ENCODE measurements at places on chromosomes 5 and 9.

- DNase-seq, result no peak
Observed at GRCh38 chr5:177494346-177495195, 2.8 kb downstream of the PDLIM7 start.

DNA sequence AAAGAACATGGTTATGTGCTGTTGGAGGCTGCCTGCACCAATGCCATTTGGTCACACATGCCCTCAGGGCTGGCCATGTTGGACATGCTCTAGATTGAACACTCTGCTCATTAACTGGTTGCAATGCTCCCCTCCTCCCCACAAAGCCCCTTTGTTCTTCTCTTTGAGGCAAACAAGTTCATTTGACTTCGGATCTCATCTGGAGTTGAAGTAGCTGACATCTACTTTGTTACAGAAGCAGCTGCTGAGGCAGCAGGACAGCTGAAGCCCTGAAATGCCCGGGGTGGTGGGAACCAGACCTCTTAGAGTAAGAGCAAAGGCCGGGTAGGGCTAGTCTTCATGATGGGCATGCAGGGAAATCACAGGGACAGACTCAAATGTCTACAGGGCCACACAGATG lies 123.5 kb downstream of the APBA1 start:
- DNase-seq, result no peak

- no peak for DNase-seq
Observed at GRCh38 chr9:97243606-97244005, 63.9 kb upstream of the CCDC180 start.

DNA sequence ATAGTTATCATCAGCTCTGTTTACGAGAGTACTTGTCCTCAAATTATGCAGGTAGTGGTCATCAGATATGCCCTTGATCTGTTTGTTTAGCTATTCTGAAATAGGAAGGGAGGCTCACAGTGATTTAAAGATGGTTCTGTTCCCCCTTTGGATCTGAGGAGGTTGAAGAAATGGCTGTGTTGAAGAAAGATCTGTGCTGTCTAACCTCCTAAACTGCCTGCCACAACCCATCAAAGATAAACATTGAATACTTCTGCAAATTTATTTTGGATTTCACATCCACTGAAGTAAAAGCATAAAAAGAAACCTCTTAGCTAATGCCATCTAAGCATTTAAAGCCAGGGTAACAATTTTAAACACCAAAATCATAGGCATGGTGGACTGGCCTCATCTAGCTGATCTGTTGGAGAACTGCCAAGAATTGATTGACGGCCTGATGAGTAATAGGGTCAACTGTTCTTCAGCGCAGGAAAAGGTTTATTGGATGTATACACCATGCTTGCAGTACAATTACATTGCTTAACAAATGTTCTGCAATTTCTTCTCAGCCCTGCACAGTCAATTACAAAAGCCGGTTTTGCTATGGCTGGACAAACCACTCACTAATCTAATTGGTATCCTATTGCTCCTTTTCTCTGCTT lies 97.6 kb downstream of the SEMA6A start:
- no peak for DNase-seq

GRCh38 chr9:83011611-83012010 lies 51.3 kb downstream of the RASEF start:
- no peak for DNase-seq

GRCh38 chr5:179378116-179378440 lies 32.8 kb upstream of the ADAMTS2 start:
- DNase-seq, result no peak

DNA sequence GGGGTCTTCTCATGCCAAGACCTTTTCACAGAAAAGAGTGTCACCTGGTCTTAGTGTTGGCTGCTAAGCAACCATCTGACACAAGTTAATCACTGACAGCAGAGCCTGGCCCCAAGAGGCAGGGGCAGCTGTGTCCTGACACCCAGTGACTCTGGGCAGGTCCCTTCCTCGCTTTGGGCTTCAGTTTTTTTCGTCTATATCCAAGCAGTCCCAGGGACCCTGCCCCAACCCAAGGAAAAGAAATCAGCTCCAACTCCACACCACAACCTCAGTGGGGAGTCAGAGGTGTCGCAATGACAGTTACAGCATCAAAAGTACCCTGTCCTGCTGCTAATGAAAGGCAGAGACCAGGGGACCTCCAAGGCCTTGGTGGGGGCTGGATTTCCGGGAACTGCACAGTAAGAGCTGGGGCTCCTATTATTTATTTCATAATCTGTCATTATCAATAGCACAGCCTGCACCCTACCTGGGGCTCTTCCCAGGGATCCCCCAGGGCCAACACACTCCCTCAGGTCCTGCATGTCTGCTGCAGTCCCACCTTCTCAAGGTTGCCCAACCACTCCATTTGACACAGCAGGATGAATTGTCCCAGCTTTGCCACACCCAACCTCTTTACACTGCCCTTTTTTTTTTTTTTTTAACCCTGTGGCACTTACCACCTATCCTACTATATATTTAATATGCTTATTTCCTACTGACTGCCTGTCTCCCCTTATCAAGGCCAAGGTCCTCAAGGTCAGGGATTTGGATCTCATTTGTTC lies 9.4 kb downstream of the ANKS6 start:
- DNase-seq, result no peak

- no peak for DNase-seq
Observed at GRCh38 chr5:36060420-36060887, 6.2 kb downstream of the UGT3A2 start.

DNA sequence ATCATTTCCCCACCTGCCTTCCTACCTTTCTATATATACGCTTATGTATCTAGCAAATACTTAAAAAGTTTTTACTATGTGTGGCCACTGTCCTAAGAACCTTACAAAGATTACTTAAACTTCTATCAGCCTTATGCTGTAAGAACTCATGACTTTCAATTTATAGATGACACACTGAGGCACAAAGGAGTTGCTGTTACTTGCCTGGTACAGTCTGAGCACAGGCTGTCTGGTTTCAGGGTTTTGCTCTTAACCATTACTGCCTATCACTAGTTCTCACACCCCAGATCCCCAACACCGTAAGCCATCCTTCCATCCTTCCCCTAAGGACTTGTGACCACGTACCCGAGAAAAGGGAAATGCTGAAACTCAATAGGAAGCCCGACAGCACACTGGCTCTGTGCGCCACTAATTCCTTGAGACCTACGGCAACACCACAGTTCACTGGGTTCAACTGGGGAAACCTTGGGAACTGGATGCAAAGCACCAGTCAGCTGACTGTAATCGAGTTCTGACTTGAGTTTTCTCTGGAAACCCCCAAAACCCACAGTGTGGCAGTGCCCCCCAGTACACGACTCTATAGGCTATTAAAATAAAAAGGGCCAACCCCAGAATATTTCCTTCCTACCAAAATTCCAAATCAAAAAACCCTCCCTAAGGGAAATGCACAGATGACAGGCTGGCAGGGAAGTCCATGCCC lies 56.0 kb downstream of the AUH start:
- no peak for DNase-seq

DNA sequence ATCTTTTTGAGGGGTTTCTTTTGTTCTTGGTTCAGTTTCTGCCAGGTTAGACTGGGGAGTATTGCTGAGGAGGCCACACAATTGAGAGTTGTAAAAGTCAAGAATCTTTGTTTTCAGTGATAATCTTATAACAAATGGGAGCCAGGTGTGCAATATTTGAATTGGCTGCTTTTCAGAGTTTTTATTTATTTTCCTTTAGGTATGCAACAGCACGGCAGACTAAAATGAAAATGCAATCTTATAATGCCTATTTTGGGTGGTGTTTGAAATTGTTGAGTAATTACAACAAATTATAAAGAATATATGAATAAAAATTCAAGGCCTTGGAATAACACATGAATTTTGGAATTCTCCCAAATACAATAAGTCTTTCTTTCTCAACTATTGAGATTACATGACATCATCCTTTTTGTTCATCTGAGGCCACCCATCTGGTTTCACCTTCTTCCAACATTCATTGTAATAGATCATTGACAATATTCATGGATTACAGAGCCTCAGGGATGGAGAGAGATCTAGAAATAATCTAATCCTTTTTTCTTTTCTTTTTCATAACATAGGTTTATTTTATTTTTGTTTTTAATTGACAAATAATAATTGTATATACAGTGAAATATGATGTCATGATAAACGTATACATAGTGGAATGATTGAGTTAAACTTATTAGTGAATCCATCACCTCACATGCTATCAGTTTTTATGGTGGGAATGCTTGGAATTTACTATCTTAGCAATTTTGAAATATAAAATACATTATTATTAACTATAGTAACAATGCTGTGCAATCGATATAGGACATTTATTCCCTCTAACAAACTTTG lies 1061.0 kb downstream of the NR2F1-AS1 start:
- DNase-seq, result no peak

DNA sequence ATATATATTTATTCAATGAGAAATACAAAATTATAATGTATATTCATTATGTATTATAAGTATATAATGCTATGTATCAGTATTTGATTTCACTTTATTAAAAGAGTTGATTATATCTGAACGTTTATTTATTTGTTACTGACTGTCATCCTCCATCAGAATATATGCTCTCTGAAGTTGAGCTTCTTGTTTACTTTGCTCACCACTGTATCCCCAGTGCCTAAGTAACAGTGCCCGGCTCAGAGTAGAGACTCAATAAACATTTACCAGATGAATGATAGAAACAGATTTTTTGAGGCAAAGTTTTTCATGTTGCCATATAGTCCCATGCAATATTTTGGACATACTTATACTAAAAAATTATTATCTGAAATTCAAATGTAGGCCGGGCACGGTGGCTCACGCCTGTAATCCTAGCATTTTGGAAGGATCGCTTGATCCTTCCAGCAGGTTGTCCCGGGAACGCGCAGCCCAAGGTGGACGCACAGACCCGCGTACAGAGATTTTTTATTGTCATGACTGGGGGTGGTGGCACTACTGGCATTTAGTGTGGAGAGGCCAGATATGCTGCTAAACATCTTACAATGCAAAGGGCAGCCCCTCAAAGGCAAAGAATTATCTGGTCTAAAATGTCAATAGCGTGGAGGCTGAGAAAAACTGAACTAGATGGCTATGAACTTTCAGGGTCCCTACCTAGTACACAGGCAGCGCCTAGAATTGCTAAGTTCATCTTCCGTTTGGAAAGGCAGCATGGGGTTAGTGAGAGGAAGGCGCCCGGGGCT lies 761 bp upstream of the DNAJC25 start:
- DNase-seq, result no peak

- DNase-seq, result no peak
Observed at GRCh38 chr5:152226191-152226590, 178.9 kb downstream of the NMUR2 start.

DNA sequence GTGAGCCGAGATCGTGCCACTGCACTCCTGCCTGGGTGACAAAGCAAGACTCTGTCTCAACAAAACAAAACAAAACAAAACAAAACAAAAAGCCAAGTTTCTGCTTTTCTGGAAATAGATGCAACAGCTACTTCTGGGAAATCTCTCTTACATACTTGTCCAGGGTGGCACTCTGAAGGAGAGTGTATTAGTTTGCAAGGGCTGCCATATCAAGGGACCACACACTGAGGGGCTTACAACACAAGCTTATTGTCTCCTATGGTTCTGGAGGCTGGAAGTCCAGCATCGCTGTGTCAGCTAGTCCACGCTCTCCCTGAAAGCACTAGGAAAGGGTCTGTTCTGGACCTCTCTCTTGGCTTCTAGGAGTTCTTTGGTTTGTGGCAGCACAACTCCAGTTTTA lies 277.9 kb upstream of the WWC1 start:
- DNase-seq, result no peak

DNA sequence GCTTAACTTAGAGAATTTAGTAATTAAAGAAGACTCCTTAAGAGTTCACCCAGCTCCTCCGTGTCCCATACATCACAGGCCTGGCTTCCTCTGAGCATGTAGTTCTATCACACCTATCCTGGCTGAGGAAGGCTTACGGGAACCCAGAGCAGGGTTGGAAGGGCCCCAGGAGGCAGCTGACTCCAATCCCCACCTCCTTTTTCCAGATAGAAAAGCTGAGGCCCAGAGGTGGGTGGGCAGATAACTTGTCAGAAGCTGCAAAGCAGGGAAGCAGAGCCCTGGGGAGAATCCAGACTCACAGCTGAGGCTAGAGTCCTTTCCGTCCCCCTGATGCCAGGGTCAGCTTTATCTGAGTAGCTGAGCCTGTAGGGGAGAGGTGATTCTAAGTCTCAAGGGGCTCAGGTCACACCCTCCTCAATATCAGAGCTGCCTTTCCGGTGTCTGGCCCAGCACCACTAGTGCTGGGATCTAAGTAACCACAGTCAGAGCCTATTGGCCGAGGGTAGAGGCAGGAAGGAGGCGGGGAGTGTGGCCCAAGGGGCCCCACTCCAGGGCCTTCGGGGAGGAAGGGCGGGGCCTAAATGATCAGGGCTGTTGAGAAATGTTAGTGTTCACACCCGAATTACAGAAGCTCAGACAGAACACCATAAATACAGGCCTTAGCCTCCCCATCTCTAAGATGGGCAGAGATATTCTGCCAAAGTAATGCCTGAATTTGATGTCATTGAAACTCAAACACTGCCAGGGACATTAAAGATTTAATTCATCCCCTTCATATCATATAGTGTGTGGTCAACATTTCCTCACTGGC lies 9.9 kb downstream of the CCDC69 start:
- DNase-seq, result peak; percentile 47

- DNase-seq, result no peak
Observed at GRCh38 chr5:39005566-39006232, 68.5 kb downstream of the RICTOR start.

- DNase-seq, result no peak
Observed at GRCh38 chr9:100117316-100117715, 18.3 kb downstream of the INVS start.

DNA sequence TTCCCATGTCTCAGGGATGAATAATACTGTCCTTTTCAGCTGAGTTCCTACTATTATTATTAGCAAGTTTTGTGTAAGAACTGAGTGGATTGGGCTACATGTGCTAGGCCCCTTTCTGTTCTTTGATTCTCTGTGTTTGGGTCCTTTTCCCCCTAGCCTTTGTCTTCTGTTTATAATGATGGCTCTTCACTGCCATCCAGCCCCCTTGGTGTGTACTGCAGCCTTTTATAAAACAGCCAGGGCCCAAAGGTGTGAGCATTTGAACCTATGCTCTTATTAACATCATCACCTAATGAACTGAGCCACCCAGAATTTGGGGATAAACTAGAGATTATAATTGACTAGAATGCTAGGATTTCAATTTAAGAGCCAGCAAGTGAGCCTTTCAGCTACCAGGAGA lies 52.6 kb downstream of the PLAC8L1 start:
- DNase-seq, result no peak

GRCh38 chr5:9613360-9613759 lies 16.8 kb downstream of the TAS2R1 start:
- DNase-seq, result no peak

- DNase-seq, result no peak
Observed at GRCh38 chr9:135660407-135660806, 2.7 kb upstream of the LCN9 start.

- no peak for DNase-seq
Observed at GRCh38 chr5:27220752-27221151, 182.4 kb upstream of the CDH9 start.

DNA sequence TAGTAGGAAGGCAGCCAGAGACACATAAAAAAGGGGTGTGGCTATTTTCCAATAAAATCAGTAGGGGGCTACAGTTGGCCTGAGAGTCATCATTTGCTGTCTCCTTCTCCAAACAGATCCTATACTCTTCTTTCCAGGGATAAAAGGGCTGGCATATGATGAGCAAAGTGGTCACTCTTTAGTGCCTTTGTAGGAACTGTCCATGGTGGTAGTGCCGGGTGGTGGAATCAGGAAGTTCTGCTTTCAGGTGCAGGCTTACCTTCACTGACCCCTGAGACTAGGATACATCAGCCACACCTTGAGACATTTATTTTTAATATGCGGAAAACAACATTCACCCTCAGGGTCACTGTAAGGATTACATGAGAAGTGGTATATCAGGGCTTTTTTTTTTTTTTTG lies 80.8 kb downstream of the ASTN2 start:
- DNase-seq, result no peak

All from stimulated activated CD4-positive, alpha-beta T cell treated with anti-CD3 and anti-CD28 coated beads, Interleukin-1b, Interleukin-23, amount 100 ng/mL, for 1 hour (primary cell).